ENCODE measurements at places on chromosomes 16 and 17. TPM values are rescaled to one million over a fixed set of nuclear protein-coding genes. Genes with fewer than 3 reads are reported as not detected.

DNA sequence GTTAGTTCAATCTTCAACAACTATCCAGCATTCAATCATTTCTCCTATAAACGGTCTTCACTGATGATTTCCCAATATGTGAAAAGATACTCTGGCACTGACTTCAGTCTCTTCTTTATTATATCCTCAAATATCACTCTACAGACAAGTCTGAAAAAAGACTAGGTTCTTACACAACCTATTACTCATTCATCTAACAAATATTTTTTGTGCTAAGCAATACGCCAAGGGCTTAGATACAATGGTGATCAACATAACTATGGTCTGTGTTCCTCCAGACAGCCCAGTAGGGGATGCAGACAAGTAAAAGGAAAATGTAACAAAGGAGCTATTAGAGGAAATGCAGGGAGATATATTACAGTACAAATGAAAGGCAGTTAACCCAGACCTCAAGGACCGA lies 63.9 kb downstream of the MYO1D start:
- DNase-seq, result no peak

- no peak for DNase-seq
Measured at GRCh38 chr17:71585540-71585939, 535.3 kb upstream of the SOX9 start.

- DNase-seq, result no peak
Measured at GRCh38 chr16:30887927-30888326, 6.0 kb downstream of the BCL7C start.

DNA sequence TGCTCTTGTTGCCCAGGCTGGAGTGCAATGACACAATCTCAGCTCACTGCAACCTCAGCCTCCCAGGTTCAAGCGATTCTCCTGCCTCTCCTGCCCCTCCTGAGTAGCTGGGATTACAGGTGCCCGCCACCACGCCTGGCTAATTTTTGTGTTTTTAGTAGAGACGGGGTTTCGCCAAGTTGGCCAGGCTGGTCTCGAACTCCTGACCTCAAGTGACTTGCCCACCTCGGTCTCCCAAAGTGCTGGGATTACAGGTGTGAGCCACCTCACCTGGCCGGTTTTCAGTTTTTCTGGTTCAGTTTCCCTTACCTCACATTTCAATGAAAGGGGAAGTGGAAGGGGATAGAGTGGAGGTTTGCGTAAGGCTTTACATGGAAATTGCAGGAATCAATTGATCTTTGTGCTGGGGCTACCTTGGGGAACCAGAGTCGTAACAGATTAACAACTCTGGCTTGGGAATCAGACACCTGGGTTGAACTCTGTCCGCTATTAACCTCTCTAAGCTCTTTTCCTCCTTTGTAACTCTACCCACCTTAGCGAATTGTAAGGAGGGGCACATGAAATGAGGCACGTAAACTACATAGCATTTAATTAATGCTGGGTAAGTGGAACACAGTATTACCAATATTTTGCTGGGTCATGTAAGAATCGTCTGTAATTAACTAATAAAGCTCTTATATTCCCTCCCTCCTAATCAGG lies 3.2 kb downstream of the MPV17L start:
- DNase-seq, result no peak

GRCh38 chr16:6932871-6933385 lies 399.7 kb upstream of the RBFOX1 start:
- no peak for DNase-seq

The AHSP gene
- total RNA-seq, result not detected

The C17orf113 gene
- 1.5 TPM for total RNA-seq

The KRTAP16-1 gene
- total RNA-seq, result not detected

Measured in NCI-H460 (cell line).